ENCODE measurements at places on chromosomes 4 and X. TPM values are rescaled to one million over a fixed set of nuclear protein-coding genes. Genes with fewer than 3 reads are reported as not detected.
A peak's percentile ranks its signal among the peaks of the same experiment; 100 is the strongest.

DNA sequence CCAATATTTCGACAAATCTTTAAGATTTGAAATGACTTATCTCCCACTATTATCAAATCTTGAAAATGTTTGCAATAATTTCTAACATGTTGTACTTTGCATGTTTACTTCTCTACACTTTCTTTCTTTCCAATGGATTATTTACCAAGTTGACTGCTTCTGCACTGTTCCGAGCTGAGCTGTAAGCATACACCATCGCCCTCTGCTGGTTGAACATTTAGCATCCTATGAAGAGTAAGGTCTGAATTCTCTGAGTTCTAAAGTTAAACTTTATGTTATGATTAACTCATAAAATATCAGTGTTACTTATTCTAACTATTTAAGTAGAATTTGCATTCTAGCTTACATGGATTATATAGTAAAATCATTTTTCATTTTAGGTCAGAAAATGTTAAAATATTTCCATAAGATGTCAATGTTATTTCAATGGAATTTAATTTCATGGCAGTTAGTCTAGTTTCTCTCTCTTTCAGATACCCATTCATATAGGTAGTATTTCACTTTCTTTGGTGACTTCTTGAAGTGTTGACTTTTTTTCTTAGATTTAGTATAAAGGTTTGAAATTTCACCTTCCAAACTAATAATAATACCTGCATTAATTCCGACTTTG, 137.4 kb downstream of the DKK2 start:
- no peaks in the 10 kb centered on the region for H3K27me3 ChIP-seq
- no peaks in the 10 kb centered on the region for H3K36me3 ChIP-seq
- H3K4me1 ChIP-seq: no peaks in the 10 kb centered on the region
- no peak overlapping the region for H3K27ac ChIP-seq
- peak; percentile 74 for DNase-seq

DNA sequence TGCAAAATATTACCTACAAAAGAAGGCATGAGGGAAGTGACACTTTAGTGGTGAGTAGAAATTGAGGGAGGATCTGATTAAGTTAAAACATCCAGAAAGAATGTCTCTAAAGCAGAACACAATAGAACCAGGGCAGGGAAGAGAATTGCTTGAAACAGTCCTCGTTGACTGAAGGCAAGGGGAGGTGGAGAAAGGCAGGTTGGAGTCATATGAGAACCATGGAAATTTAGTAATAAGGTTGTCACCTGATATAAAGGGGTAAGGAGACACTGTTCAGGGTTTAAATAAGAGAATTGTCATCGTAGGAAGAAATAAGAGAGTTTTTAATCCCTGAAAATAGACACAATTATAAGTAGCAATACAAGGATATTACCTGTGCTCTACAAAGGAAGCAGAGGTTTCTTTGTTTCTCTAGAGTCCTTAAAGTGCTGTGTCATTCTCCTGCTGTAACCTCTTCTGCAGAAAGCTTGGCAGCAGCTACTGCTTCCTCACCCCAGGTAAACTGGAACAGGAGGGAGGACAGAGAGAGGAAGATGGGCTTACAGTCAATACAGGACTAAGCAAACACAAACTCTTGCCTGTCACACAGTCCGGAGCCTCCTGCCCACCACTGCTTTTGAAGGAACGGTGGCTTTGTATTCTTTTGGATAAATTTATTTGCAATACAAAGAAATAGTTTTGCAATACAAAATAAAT, 258.4 kb downstream of the PPARGC1A start:
- no peak overlapping the region for H3K27ac ChIP-seq
- peak; percentile 39 for DNase-seq
- H3K36me3 ChIP-seq: no peaks in the 10 kb centered on the region
- no peak overlapping the region for H3K4me3 ChIP-seq
- H3K27me3 ChIP-seq: no peaks in the 10 kb centered on the region
- peaks cover 6% of the 10 kb centered on the region for H3K4me1 ChIP-seq

The RBMXL3 gene
- total RNA-seq: not detected

GRCh38 chr4:57193209-57193810, 83.1 kb upstream of the IGFBP7 start:
- DNase-seq: no peak
- no peaks in the 10 kb centered on the region for H3K36me3 ChIP-seq
- H3K4me1 ChIP-seq: peaks cover 4% of the 10 kb centered on the region
- no peak overlapping the region for H3K4me3 ChIP-seq
- H3K27me3 ChIP-seq: peaks cover 39% of the 10 kb centered on the region

DNA sequence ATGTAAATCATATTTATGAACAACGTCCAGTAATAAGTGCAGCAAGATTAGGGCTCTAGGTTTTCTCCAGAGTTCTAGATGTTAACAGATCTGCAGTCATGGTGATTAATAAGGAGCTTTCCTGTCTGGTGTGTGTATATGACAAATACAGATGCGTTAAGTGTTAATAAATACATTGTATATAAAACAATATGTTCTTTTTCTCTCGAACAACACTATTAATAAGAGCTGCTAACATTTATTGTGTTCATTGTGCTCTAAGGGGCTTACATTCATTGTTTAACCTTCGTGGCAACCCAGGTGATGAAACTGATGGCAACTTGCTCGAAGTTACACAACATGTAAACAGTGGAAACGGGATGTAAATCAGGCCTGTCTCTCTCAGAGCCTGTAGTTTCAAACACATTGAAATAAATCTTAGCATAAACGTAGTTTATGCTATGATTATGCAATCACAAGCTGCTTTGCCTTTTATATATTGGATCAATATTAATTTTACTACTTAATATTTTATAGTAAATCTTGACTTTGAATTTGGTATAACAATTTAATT, 547 bp upstream of the CLGN start:
- H3K27ac ChIP-seq: no peak overlapping the region
- peak overlapping the region; percentile 90 for H3K4me3 ChIP-seq
- no peaks in the 10 kb centered on the region for H3K36me3 ChIP-seq
- H3K4me1 ChIP-seq: no peaks in the 10 kb centered on the region

- peaks cover 13% of the 10 kb centered on the region for H3K4me1 ChIP-seq
- no peaks in the 10 kb centered on the region for H3K36me3 ChIP-seq
- H3K27me3 ChIP-seq: no peaks in the 10 kb centered on the region
Observed at GRCh38 chr4:139963708-139964107, 190.3 kb downstream of the MAML3 start.

- H3K4me1 ChIP-seq: no peaks in the 10 kb centered on the region
- no peak for DNase-seq
- H3K4me3 ChIP-seq: no peak overlapping the region
Observed at GRCh38 chr4:156144961-156145360, 191.3 kb upstream of the CTSO start.

The SLITRK4 gene
- total RNA-seq: 12.6 TPM

The LIAS gene
- 17.6 TPM for total RNA-seq

The ADGRG4 gene
- not detected for total RNA-seq

Measured in endodermal cell (in vitro differentiated cells).